ENCODE measurements at places on chromosomes 4 and X.

- peak; percentile 13 for DNase-seq
Observed at GRCh38 chr4:7307394-7308099, 115.2 kb downstream of the SORCS2 start.

DNA sequence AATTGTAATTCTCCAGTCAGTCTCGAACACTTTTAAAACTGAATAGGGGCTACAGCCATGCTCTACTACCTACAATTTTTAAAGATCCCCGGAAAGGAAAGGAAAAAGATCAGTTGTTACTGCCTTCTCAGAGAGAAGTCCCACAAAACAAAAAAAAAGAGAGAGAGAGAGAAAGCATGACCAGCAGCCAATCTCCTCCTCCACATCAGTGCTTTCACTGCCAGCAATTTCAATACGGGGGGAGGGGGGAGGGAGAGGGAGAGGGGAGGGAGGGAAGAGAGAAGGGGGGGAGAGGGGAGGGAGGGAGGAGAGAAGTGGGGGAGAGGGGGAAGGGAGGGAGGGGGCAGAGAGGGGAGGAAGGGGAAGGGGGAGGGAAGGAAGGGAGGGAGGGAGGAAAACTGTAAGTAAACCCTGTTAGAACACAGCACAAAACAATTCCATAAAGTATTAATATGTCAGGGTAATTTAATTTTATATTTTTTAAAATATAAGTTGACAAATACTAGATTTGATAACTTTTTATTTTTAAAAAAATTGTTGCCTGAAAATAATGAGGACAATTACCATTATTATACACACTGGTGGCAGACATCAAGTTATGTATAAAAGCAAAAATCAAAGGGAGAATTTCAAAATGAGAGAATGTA is 108.0 kb downstream of the LRBA start:
- peak; percentile 1 for DNase-seq

- no peak for DNase-seq
Observed at GRCh38 chrX:18961686-18962085, 22.2 kb downstream of the PHKA2 start.

GRCh38 chr4:119579823-119580222 is 48.8 kb downstream of the PDE5A start:
- DNase-seq, result no peak

DNA sequence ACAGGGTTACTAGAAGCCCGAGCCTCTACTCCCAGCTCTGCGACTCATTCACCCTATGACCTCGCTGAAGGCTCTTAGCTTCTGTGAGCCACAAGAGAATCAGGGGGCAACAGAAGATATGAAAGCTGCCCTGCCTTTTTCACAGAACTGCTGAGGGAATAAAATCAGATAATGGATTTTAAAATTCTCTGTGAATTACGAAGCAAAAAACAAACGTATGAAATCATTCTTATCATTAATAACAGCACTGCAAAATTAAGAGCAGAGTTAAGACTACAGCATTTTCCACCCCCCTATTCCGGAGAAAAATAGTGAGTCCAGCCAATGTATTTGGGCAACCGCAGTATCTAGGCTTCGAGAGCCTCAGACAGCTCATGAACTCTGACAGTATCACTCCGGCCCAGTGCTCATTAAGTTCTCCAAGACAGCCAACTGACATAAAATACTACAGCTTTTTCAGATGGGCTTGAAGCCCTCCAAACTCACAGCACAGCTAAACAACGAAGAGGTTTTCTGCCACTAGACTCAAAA is 33.4 kb downstream of the AFAP1 start:
- no peak for DNase-seq
